ENCODE measurements at places on chromosomes 11 and 22.

- no peak for DNase-seq
Observed at GRCh38 chr11:118263112-118263511, 985 bp downstream of the MPZL2 start.

DNA sequence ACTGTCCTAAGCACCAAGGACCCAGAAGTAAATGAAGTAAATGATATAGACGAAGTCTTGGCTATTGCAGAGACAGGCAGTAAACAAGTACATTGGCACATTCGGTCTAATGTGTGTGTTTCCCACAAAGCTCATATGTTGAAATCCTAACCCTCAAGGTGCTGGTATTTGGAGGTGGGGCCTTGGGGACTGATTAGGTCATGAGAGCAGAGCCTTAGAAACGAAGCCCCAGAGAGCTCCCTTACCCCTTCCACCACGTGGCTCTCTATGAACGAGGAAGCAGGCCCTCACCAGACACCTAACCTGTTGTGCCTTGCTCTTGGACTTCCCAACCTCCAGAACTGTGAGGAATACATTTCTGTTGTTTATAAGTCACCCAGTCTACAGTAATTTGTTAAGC, 14.9 kb downstream of the CLMP start:
- no peak for DNase-seq

DNA sequence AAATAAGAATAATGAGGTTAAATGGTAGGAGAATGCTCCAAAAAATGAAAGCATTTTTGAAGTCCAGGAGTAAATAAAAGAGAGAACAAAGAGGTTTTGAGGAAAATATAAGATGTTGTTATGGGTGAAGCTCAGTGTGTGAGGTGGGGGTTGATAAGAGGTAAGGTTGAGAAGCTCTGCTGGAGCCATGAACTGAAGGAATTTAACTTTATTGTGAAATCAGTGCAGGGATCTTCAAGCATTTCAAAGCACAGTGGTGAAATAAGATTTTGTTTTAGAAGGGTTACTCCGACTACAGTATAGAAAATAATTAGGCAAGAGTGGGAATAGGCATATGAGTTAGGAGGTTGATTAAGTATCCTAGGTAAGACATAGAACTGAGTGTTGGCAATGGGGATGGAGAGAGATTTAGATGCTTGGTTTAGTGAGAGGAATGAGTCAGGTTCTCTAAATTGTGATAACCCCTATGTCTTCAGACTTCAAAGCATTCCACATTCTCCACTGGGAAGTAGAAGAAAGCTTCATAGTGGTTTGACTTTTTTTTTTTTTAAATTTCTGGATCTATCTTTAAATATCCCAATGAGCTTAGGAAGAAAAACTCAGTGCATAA, 403.2 kb downstream of the AASDHPPT start:
- no peak for DNase-seq

- no peak for DNase-seq
Observed at GRCh38 chr11:78110830-78111229, 28.6 kb downstream of the ALG8 start.

- no peak for DNase-seq
Observed at GRCh38 chr11:118214210-118214914, 10.4 kb downstream of the JAML start.

Measured in activated effector memory CD4-positive, alpha-beta T cell treated with anti-CD3 and anti-CD28 coated beads, Interleukin-2, amount 50 U/mL, for 16 hours (primary cell).